ENCODE measurements at places on chromosomes 4 and X. TPM values are rescaled to one million over a fixed set of nuclear protein-coding genes. Genes with fewer than 3 reads are reported as not detected.

DKK2 gene
- total RNA-seq = not detected

ATP1B4 gene
- not detected for total RNA-seq

SERPINA7 gene
- total RNA-seq = not detected

UGT2B28 gene
- not detected for total RNA-seq

DNA sequence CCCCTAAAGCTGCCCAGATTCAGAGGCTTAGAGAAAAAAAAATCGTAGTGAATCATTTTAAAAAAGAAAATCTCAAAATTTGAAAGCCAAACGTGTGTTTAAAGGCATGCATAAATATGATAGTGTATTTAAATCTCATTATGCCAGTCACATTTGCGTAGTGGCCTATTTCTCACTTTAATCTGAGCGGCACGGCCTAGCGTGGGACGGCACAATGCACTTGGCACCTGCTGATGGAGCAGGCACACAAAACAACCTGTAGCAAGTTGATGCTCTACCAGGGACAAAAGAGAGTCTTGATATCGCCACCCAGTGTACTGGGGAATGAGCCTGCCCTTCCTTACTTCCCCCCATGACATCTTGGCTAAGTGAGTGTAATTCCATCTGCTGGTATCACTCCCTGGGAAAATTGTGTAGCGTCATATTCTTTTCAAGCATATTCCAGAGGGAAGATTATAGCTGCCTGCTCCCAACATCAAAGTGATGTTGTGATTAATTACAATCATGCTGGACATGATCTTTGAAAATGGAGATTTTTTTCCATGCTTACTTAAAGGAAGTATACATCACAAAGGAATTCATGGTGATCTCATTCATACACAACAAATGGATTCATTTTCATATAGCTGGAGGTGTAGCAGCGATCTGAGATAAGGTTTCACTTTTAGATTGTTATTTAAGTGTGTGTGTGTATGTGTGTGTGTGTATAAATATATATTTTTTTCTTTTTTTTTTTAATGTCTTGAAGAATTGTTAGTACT lies 138.8 kb downstream of the DCTD start:
- DNase-seq = no peak

- DNase-seq = no peak
These were observed 79.9 kb upstream of the MAP3K15 start for GRCh38 chrX:19595043-19595677.

- DNase-seq = no peak
These were observed 205.8 kb upstream of the BOD1L1 start for GRCh38 chr4:13833171-13833804.

GRCh38 chr4:52573551-52573950 lies 85.5 kb downstream of the USP46 start:
- DNase-seq = no peak

- DNase-seq = no peak
These were observed 13.3 kb upstream of the MID1 start for GRCh38 chrX:10633722-10634121.

Measured in neural crest cell (in vitro differentiated cells).